ENCODE measurements at places on chromosomes 12 and 14.

GRCh38 chr14:93792391-93792790 lies 4.1 kb upstream of the PRIMA1 start:
- no peak for DNase-seq

GRCh38 chr12:121423253-121423652 lies 23.3 kb downstream of the RNF34 start:
- no peak for DNase-seq

DNA sequence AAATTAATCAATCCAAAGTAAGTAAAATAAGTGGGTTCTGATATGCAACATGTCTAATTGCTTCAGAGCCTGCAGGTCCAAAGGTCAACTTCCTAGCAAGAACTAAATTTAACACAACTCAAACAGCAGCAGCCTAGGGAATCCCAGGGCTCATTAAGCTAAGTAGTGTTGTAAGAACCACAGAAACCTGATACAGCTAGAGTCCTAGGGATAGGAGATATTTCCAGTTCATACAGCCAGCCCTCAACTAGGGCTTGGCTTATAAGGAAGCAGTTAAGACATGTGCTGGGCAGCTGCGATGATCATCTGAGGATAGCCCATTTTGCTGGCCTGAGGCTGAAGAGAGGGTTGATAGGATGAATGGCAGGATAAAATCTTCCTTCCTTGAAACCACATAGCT lies at the start of gene OR4Q3:
TSS of gene OR4Q3 (plus strand) at position 316 of the 400 bp plus-strand sequence.
- DNase-seq: no peak

GRCh38 chr14:50774542-50775267 lies 56.3 kb downstream of the NIN start:
- DNase-seq: no peak

GRCh38 chr14:91568626-91569025 lies 58.5 kb upstream of the PPP4R3A start:
- no peak for DNase-seq

DNA sequence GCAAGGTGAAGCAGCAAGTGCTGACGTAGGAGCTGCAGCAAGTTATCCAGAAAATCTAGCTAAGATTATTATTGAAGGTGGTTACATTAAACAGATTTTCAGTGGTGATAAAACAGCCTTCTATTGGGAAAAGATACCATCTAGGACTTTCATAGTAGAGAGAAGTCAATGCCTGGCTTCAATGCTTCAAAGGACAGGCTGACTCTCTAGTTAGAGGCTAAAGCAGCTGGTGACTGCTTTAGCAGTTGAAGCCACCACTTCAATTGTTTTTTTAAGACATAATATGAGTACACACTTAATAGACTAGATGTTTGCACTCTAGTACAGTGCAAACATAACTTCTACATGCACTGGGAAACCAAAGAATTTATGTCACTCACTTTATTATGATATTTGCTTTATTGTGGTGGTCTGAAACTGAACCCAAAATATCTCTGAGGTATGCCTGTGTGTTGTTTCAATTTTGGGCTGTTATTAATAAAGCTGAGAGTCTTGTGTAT lies 1026.9 kb upstream of the FOXG1 start:
- DNase-seq: no peak

All from NCI-H1930 (cell line).